ENCODE measurements at places on chromosomes 16 and 17.

- no peak for DNase-seq
Observed at GRCh38 chr17:44572801-44573200, 15.5 kb downstream of the FZD2 start.

DNA sequence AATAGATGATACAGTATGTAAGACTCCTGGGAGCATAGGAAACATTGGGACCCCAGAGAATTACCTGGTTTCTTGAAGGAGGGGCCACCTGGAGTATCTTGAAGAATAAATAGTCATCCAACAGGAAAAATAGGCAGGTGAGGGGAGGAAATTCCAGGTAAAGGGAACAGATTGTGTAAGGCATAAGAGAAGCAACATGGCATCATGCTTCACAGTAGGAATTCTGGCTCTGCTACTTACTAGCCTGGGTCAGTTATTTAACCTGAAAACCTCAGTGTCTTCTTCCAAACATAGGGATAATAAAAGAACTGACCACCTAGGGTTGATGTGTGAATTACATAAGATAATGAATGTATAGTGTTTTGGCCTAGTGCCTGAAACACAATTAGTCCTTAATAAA is 122.1 kb downstream of the CA10 start:
- DNase-seq = no peak

DNA sequence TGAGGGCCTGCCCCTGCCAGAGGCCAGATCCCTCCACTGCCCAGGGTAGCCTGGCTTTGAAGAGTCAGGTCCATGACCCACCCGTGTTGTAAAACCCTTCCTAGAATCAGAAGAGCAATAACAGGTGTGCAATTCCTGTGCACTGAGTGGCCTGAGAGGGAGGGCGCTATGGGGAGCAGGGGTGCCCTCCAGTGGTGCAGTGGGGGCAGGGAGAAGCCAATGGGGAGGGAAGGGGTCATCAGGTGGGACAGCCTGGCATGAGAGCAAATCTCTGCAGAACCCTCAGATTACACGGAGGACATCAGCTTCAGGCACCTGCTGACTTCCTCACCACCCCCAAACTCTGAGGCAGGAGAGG is 72.9 kb upstream of the ZNF469 start:
- DNase-seq = no peak

DNA sequence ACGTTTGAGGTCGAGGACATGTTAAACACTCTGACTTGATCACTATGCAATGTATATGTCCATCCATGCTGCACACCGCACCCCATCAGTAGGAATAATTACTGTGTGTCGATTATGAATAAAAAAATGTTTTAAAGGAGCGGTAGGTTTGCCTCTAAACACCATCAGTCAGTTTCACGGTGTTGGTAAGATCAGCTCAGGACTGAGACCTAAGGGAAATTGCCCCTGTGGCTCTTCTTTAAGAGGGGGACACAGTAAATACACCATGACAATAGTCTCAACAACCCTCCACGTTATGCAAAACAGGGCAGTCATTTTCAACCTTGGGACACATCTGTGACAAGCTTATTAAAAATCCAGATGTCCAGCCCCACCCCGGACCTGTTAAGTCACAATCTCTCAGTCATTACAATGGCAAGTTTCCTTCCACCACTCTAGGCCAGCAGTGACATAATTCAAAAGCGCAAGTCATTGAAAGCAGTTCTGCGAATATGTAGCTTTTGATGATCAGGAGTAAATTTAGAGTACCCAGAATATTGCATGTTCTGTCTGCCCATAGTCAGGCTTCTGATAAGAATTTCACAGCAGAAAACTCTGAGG is 1.2 kb downstream of the ATMIN start:
- no peak for DNase-seq

GRCh38 chr17:75478508-75478907 is 22.1 kb downstream of the TMEM94 start:
- DNase-seq = no peak

DNA sequence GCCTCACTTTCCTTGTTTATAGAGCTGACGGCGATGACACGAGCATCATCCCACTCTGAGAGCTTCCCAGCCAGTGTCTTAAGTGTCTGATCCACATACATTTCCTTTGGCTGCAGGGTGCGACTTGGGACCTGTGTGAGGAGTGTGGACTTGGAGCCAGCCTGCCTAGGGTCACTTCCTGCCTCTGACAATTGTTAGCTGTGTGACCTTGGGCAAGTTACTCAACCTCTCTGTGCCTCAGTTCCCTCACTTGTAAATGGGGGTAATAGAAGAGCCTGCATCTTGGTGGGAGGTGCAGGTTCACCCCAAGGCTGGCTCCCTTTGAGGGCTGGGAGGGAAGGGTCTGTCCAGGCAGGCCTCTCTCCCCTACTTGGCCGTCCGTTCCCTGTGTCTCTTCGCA is 27.4 kb upstream of the GSE1 start:
- no peak for DNase-seq

DNA sequence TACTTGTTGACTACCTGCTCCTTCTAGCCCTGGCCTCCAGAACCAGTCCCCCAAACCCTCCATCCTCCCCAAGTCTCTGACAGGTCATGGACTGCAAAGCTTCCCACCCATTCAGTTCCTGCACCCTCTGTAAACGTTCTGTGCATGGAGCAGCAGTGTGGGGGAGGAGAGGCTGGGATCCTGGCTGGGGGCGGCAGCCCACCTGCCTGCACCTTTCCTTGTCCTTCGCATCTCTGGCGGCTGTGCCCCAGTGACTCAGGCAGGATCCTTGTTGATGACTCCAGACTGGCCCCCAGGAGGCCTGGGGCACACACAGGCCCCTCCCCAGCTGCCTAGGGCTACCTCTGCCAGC is 1.6 kb upstream of the PKMYT1 start:
- no peak for DNase-seq

GRCh38 chr17:2943981-2944380 is 119.4 kb downstream of the OR1D5 start:
- no peak for DNase-seq

GRCh38 chr17:50039058-50039457 is 16.9 kb upstream of the ITGA3 start:
- no peak for DNase-seq

DNA sequence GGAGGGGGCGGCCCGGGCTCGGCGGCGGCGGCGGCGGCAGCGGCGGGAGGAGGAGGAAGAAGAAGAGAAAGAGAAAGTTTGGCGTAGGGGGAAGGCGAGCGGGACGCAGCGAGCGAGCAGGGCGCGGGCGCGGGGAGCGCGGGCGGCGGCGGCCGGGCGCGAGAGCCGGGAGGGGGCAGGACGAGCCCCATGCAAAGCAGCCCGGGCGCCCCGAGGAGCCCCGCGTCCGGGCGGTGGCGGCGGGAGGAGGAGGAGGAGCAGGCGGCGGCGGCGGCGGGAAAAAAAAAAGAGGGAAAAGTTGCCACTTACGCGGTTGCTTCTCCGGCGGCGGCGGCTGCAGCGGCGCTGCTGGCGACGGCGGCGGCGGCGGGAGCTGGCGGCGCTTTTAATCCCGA is 10.3 kb upstream of the ZFHX3 start:
- DNase-seq = no peak

GRCh38 chr16:66692341-66692740 is 4.2 kb downstream of the CMTM4 start:
- DNase-seq = no peak

DNA sequence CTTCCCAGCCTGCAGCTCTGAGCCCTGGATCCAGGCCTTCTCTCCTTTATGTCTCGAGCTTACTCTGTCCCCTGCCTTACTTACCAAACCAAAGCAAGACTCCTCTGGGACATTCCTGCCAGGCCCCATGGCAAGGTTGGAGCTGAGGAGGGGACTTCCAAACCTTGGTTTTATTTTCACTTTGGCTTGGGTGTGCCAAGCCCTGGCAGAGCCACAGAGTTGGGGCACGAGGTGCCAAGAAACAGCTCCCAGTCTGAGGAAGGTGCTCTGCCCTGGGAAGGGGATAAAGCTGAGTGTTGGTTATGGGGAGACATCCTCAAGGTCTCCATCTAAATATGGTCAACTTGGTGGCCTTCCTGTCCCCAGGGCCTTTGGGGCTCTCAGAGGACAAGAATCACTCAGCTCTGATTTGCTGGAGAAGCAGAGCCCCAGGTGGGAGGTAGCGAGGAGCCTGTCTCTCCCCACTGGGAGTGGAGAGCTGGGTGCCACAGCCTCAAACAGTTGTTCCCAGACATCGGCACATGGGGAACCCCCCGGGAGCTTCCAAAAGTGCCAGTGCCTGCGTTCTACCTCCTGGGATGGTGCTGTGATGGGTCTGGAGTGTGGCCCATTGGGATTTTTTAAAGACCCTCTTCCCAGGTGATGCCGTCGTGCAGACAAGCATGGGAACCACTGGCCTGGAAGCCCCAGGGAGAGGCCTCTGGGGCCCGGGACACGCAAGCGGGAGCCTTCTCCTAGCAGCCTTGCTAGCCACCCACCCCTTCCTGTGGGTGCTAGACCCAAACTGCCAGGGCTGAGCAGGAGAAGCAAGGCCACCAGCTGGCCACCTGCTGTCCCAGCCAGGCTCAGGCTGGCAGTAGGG is 10.3 kb downstream of the NLRC5 start:
- no peak for DNase-seq

DNA sequence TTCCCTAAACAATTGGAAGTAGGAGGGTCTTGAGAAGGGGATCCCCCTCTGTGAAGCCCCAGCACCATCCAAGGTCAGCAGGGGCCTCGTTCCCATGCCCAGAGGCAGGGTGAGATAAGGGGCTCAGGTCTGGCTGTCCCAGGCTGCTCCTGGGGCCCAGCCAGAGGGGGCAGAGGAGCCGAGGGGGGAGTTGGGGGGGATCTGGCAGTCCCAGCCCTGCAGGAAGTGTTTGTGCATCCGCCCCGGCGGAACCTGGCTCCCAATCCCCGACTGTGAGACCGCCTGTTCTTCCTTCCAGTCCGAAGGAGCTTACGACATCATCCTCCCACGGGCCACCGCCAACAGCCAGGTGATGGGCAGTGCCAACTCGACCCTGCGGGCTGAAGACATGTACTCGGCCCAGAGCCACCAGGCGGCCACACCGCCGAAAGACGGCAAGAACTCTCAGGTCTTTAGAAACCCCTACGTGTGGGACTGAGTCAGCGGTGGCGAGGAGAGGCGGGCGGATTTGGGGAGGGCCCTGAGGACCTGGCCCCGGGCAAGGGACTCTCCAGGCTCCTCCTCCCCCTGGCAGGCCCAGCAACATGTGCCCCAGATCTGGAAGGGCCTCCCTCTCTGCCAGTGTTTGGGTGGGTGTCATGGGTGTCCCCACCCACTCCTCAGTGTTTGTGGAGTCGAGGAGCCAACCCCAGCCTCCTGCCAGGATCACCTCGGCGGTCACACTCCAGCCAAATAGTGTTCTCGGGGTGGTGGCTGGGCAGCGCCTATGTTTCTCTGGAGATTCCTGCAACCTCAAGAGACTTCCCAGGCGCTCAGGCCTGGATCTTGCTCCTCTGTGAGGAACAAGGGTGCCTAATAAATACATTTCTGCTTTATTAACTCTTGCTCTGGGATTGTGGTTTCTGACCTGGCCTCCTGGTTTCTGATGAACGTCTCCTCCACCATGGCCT is 14.9 kb downstream of the GPRC5C start:
- DNase-seq = no peak

- no peak for DNase-seq
Observed at GRCh38 chr17:63974594-63975192, 2.0 kb upstream of the SCN4A start.

GRCh38 chr17:38926293-38927070 is 1.1 kb downstream of the LASP1NB start:
- DNase-seq = no peak

DNA sequence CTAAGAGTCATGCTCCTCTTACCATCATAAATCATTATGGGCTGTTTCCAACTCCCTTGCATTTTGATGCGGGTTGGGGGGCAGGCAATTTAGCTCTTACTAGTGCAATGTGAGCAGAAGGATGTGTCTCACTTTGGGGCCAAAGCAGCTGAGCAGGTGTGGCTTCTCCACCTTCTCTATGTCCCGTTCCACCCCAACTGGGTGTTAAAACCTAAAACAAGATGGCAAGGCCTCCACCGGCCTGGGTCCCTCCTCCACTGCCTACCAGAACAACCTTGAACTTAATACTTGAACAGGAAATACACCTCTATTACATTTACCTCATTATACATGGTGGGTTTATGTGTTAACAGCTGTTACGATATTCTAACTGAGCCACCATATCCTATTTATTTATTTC is 52.8 kb downstream of the TOX3 start:
- no peak for DNase-seq

DNA sequence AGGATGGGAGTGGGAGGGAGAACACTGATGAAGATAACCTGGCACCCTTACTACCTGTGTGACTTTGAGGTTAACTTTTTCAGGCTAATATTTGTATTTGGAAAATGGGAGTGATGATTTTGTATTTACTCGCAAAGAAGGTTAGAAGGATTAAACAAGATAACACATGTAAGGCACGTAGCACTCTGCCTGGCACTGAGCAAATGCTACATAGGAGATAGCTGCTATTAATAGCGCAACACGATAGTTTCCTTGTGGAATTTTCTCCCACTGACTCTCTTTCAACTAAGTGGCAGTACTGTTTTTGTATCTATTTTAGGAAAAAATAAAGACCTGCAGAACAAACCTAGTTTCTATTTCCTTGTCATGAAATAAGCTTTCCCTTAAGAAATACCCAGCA is 15.4 kb upstream of the KCNJ16 start:
- DNase-seq = no peak

DNA sequence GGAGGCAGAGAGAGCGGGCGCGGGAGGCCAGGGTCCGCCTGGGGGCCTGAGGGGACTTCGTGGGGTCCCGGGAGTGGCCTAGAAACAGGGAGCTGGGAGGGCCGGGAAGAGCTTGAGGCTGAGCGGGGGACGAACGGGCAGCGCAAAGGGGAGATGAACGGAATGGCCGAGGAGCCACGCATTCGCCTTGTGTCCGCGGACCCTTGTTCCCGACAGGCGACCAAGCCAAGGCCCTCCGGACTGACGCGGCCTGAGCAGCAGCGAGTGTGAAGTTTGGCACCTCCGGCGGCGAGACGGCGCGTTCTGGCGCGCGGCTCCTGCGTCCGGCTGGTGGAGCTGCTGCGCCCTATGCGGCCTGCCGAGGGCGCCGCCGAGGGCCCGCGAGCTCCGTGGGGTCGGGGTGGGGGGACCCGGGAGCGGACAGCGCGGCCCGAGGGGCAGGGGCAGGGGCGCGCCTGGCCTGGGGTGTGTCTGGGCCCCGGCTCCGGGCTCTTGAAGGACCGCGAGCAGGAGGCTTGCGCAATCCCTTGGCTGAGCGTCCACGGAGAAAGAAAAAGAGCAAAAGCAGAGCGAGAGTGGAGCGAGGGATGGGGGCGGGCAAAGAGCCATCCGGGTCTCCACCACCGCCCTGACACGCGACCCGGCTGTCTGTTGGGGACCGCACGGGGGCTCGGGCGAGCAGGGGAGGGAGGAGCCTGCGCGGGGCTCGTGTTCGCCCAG is 1.2 kb upstream of the CBX4 start:
- no peak for DNase-seq

- DNase-seq = no peak
Observed at GRCh38 chr17:79089720-79090442, 15.3 kb downstream of the ENGASE start.

Measured in stimulated activated CD8-positive, alpha-beta memory T cell treated with anti-CD3 and anti-CD28 coated beads, Interleukin-15, amount 100 ng/mL, for 24 hours (primary cell).